ENCODE measurements at places on chromosomes 1 and 21.

GRCh38 chr1:245961137-245961540 lies 545.9 kb downstream of the SMYD3 start:
- DNase-seq = no peak

DNA sequence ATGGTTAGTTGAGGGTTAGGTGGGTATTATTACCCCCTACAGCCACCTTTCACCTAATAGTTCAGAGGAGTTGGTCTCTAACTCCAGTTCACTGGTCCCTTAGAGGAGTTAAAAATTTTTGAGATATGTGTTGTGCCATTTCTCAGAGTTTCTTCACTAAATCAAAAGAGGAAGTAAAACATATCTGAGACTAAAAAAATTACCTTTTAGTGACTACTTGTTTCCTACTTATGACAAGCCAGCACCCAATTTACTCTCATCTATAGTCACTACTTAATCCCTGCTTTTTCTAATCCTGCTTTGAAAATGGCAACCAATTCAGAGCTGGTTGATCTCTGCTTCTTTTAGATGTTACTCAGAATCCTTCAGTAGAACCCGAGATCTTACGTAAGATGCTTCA lies 1316.8 kb upstream of the B3GALT2 start:
- no peak for DNase-seq

GRCh38 chr21:32977216-32977615 lies 48.5 kb upstream of the OLIG2 start:
- no peak for DNase-seq

DNA sequence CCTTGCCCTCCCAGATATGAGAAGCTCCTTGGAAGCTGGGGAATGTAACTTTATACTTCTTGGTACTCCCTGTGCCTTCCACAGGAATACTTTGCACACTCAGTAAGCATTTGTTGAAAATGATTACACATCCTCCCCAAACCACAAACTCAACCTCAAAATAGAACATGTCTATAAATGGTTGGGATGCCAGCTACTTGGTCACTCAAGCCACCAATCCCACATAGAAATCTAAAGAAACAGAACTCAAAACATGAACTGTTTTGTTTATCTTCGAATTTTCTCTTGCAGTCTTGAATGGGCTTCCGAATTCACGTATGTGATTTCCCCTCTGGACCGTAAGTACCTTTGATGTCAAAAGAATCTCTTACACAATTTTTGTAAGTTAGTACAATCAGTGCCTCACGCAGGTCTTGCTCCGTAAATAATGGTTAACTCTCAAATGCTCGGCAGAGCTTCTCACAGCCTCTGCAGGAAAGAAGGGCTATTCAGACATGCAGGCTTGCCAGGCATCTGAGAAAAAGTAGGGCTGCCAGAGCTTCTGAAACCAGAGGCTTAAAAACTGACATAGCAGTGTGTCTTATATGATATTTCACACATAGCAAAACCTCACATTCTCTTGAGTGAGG lies 26.9 kb downstream of the SORT1 start:
- DNase-seq = no peak

- DNase-seq = no peak
Observed at GRCh38 chr21:35905096-35905962, 155.0 kb downstream of the SETD4 start.

- DNase-seq = no peak
Observed at GRCh38 chr1:7373251-7373650, 397.8 kb upstream of the VAMP3 start.

DNA sequence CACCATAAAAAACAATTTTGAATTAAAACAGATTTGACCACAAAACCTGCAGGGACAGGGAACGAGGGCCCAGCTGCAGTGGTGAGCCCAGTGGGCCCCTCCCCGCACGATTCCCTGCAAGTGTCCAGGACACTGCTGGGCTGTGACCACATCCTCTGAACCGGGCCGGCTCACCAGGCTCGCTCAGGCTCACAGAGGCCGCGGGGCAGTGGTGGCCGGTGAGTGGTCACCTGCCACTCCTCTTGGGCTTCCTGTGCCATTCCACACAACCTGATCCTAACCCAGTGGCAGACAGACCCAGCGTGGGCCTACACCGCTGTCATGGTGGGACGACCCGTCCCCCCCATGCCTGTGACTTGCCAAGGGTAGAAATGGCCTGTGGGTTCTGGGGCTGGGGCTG lies 36.5 kb upstream of the RIPK4 start:
- DNase-seq = no peak

- no peak for DNase-seq
Observed at GRCh38 chr1:53115403-53116306, 26.8 kb downstream of the SLC1A7 start.

- no peak for DNase-seq
Observed at GRCh38 chr1:66095190-66095589, 302.5 kb downstream of the PDE4B start.

DNA sequence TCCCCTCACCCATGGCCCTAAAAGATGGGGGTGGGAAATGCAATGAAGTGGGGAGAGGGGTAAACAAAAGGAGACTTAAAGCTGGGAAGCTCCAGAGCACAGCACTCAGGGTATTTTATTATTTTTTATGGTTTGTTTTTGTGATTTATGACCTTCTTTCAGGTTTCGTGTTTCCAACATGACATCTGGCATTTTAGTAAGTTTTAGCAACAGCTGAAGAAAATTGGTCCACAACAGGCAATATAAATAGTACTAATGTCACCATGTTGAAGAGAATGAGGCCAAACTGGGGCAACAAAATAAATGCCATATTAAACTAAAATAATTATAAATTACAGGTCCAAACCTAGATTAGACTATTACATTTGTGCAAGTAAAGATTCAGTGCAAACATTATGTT lies 56.3 kb downstream of the TBX15 start:
- no peak for DNase-seq

DNA sequence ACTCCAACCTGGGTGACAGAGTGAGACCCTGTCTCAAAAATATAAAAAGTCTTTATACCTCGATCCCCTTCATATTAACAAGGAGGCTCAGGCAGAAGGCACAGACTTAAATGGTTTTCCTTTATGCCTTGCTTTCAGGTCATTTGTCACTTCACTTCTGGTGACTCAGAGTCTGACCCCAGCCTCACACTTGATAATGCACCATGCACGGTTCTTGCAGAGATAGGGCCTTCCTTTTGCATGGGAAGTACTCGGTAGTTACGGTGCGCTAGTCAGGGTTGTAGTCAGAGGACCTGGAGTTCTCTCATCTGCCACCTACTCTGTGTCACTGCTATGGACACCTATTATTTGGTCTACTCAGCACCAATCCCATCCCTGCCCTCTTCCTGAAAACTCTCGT lies 43.6 kb upstream of the BMP8B start:
- DNase-seq = no peak

GRCh38 chr1:12472798-12473551 lies 145.0 kb downstream of the DHRS3 start:
- peak; percentile 83 for DNase-seq

GRCh38 chr1:223788746-223789415 lies 56.9 kb downstream of the TP53BP2 start:
- no peak for DNase-seq

GRCh38 chr1:36092166-36092797 lies 3.6 kb downstream of the ADPRS start:
- DNase-seq = peak; percentile 45

DNA sequence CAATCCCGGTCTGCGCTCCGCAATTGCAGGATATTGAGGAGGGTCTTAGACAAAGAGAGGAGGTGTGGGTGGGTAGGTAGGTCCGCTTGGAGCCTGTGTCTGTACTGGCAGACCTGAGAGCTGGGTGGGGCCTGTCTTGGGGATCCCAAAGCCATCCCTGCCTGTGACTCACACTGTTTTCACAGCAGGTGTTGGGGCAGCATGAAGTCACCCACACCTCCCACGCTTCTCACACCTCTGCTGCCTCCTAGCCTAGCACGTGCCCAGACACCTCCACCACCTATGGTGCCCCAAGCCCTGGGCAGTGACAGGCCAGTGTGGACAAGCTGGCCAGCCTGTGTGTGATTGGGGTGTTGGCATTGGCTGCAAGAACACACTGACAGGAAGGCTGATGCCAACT lies 65.7 kb upstream of the ECE1 start:
- no peak for DNase-seq

DNA sequence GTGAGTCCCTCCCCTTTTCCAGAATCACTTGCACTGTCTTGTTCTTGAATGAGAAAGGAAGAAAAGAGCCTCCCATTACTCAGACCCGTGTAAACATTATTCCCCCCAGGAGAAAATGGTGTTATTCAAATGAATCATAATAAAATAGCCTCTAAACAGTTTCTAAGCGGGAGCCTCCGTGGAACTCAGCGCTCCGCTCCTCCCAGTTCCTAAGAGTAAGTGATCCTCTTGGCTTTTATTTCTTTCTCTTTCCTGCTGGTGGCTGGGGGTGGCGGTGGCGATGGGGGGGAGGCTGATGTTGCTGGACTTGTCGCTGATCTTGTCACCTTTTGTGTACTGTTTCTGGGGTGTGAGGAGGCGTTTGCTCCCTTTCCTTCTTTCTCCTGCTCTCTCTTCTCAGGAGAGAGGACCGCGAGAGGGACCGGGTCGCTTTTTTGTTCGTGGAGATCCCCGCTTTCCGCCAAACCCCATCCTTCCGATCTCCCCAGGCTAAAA lies 781 bp downstream of the PROX1 start:
- DNase-seq = no peak

GRCh38 chr1:156308078-156308477 lies 9.0 kb upstream of the VHLL start:
- DNase-seq = no peak

DNA sequence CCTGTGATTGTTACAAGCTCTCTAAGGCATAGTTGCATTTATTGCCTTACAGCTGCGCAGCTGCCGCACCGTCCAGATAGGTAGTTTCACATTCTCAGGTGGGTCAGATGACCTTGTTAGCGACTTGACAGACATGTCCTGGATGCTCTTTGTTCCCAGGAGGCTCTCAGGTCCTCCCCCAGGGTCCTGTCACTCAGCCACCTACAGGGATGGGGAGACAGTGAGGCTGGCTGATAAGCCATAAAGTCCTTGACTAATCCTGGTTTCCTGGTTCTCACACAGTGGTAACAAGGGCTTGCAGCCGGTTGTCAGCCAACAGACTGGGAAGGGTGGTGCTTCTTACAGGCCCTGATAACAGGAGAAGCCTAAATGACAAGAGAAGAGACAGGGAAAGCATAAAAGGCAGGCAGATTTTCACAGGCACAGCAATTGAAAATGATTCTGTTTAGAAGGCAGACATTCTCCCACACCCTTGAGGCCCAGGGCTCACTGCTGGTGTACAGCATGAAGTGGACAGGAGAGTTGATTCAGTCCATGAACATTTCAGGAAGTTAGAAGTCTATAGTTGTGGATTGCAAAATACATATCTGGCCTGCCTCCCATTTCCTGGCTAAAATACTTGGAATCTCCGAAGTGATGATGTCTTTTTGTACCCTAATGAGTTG lies 2.9 kb downstream of the ARF1 start:
- DNase-seq = no peak

- DNase-seq = no peak
Observed at GRCh38 chr1:177741476-177741875, 228.4 kb downstream of the SEC16B start.

- no peak for DNase-seq
Observed at GRCh38 chr1:115669002-115669673, 27.4 kb downstream of the VANGL1 start.

DNA sequence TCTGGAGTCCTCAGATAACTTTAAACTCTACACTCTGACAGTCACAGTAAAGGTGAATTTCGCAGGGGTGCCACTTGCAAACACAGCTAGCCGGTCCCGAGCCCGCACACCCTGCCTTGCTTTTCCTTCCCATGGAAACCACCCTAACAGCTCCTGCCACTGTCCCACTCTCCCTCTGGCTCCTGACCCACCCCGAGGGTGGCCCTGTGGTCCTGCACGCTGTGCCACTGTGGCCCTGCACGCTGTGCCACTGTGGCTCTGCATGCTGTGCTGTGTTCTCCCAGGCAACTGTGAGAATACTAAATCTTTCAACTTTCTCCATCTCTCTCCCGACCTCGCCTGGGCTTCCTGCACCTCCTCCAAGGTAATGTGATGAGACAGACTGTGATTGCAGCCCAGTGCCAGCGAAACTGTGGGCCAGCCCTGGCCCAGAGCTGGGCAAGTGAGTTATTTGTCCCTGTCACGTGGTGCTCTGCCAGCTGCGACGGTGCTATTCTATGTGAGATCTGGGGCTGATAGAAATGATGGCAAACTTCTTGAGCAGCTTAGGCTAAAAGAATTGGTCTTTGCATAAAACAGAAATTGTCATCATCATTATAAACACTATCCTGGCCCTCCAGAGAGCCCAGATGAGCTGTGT lies 63.4 kb upstream of the TARBP1 start:
- DNase-seq = no peak

GRCh38 chr1:235122348-235122747 lies 6.3 kb downstream of the TOMM20 start:
- no peak for DNase-seq

DNA sequence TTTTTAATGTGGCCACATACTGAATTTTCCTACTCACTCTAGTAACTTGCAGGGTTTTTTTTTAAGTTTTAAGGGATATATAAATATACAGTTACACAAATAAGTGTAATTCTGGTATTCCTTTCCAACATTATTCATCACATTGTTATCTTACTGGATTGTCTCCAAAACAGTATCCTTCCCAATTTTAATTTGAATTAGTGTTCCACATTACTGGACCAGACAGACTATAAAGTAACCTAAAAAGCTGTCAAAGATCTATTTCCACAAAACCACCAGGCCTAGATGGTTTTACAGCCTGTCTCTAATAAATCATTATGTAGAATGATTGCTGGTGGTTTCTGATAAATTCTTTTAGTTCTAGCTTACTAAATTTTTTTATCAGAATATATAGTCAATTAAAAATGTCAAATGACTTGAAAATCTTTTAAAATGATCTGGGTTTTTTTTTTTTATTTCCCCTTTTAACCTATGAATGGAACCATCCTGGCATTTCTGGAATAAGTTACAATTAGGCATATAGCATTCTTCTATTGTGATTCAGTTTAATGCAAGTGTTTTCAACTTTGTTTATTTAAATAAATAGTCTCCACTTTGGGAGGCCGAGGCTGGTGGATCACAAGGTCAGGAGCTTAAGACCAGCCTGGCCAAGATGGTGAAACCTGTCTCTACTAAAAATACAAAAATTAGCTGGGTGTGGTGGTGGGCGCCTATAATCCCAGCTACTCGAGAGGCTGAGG lies 59.3 kb downstream of the PACC1 start:
- no peak for DNase-seq

GRCh38 chr1:110756506-110756905 lies 81.8 kb upstream of the KCNA3 start:
- no peak for DNase-seq

DNA sequence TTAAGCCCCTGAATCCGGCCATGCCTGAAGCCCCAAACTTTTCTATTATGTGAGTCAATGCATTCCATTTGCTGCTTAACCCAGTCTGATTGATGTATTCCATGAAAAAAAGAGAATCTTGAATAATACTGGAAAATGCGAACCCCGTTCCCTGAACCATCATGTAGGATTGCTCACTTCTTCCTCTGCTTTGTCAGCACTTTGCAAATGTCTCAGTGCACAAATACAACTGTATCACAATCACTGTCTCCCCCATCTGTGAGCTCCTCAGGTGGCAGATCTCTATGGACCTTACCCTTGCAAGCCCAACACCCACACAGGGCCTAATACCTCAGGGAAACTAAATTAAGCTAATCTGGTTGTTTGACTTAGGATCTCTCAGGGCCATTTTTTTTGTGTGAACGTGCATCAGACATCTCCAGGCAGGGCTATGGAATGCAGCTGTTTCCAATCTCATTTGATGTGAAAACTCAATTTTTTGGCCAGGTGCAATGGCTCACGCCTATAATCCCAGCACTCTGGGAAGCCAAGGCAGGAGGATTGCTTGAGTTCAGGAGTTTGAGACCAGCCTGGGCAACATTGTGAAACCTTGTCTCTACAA lies 2.1 kb upstream of the RCAN3 start:
- DNase-seq = no peak
